ENCODE measurements at places on chromosomes 2 and 18.

DNA sequence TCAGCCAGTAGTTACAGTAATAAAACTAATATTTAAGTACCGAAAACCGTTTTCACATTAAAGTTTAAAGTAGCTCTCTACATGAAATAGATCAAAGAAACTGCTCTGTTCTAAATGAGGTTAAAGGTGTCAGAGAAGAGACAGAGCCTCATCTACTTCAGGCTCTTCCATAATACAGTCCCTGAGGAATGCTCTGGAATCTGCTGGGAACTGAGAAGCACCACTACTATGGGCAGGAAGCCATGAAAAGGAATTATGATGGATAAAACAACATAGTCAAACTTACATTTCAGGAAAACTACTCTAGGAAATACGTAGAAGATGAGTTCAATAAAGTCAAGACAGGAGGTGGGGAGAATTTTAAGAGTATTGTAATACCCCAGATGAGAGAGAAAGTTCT lies 60.0 kb downstream of the ROCK1 start:
- DNase-seq: peak; percentile 83

GRCh38 chr2:18118703-18119102 lies 240.2 kb downstream of the KCNS3 start:
- peak; percentile 5 for DNase-seq

GRCh38 chr18:36648803-36649202 lies 180.0 kb downstream of the TPGS2 start:
- DNase-seq: no peak

GRCh38 chr2:111202266-111203040 lies 81.7 kb downstream of the BCL2L11 start:
- peak; percentile 18 for DNase-seq

DNA sequence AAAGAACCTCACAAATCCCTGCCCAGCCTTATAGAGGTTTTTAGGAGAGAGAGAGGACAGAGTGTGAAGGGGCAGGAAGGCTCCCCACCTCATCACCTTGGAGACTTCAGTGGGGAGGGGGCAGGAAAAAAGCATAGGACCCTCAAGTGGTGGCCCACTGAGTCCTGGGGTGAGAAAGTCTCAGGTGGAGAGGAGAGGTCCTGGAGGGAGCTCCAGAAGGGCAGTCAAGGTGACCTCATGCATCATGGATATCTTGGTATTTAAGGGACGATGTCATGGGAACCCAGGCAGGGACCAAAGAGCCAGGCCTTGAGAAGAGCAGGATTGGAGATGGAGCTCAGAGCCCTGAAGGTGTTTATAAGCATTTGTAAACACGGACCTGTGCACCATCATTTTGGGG lies 204.5 kb downstream of the SLC4A3 start:
- DNase-seq: no peak

DNA sequence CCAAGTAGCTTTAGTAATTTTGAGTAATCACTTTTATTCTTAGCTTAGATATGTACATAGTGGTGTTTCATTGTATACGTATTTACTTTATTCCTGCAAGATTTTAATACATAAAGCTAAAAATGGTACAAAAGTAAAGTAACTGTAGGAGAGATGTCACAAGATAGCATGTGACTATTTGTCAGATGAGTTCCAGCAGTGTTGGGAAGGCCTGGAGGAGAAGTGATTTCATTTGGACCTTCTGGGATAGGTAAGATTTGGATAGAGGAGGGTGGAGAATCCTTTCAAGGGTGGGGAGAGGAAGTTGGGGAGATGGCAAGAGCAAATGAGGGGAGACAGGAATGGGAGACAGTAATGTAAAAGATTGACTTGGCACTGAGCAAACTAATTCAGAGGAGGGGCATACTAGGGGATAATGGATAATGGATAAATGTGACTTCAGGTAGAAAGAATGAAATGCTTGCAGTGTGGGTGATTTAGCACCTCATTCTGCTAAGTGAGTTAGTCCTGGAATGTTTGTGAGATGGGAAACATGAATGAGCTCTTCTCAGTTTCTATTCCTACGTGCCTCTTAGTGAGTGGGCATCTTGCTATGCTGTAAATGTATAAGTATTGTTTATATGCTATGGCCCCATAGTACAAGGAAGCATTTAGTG lies 10.5 kb downstream of the WDR43 start:
- no peak for DNase-seq

- no peak for DNase-seq
Observed at GRCh38 chr18:3725115-3725514, 275.1 kb downstream of the TGIF1 start.

- DNase-seq: no peak
Observed at GRCh38 chr18:61334951-61335683, 1.9 kb downstream of the CDH20 start.

- no peak for DNase-seq
Observed at GRCh38 chr2:143177096-143177786, 48.0 kb downstream of the ARHGAP15 start.

DNA sequence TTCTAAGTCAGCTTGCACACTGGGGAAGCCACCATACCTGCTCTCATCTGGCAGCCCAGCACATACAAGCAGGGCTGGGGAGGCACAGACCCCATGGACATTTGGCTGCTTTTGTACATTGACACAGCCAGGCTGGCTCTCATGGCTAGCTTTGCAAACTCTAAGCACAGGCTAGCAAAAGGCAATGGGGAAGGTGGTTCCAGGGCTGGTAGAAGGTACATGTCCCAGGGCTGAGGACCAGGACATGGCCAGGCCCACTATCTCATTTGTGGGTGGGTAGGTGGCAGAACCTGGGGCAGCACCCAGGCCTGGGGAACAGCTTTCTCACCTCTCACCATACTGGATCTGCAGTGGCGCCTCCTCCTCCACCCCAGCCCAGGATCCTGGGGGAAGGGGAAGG lies 90.9 kb downstream of the HS1BP3 start:
- no peak for DNase-seq

DNA sequence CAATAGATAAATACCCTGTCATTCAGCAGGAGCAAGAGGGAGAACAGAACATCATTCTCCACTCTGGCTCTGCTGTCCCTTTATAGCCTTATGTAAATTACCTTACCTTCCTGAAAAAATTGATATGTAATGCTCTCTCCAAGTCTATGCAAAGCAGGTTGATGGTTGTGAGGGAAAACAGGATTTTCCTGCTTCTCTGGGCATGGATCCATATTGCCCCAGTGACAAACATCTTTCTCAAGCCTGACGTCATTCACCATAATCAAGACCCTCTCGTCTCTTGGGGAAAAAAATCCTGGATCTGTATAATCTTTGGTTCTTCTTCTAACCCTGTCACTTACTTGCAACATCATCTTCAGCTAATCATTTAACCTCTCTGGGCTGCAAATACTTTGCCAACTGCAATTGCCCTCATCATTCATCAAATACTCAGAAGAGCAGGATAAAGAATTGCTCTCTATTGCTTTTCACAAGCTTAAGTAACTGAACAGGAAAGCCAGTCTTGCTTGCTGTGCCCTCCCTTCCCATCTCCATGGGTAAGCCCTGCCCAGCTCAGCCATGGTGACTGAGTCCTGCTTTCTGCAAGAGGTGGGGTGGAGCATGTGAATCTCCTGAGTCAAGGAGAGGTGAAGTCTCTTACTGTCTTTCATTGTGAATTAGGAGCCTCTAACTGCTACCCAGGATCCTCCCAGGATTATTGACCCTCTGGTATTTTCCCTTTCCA lies 123.7 kb upstream of the KLF7 start:
- no peak for DNase-seq

GRCh38 chr2:127909019-127909418 lies 23.3 kb upstream of the AMMECR1L start:
- no peak for DNase-seq
